Stimulated activated CD4-positive, alpha-beta T cell treated with anti-CD3 and anti-CD28 coated beads, Interleukin-1b, Interleukin-23, amount 100 ng/mL, for 4 hours (primary cell): ENCODE measurements at places on chromosomes 13 and 19.

DNA sequence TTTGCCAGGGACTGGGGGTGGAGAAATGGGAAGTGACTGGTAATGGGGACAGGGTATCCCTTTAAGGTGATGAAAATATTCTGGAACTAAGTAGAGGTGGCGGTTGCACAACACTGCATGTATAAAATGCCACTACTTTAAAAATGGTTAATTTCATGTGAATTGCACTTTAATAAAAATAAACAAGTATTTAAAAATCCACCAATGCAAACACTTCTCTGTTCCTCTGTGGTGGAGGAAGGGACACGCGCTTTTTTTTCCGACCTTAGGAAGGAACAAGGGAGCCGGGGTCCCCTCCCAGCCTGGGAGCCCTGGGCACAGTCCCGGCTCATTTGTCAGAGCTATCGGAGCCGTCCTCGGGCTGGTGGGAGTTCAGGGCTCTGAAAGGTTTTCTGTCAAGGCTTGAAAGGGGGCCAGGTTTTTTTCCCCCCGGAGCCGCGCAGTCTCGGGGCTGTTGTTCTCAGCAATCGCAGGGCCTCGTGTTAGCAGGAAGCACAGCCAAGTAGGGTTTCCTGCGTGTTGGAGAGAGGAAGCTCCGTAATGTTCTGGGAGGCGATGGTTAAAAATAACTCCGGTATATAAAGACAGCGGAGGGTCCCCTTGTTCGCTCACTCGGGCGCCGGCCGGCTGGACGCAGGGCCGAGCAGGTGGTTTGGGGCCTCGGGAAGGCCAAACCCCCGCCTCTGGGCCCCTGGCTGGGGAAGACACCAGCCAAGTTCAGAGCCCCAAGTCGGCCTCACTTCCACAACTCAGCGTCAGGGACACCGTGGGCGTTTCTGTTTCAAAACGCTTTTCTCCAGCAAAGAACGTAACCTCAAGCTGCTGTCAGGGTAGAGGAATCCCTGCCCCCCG lies 41.2 kb upstream of the KLF2 start:
- DNase-seq: peak; percentile 50

DNA sequence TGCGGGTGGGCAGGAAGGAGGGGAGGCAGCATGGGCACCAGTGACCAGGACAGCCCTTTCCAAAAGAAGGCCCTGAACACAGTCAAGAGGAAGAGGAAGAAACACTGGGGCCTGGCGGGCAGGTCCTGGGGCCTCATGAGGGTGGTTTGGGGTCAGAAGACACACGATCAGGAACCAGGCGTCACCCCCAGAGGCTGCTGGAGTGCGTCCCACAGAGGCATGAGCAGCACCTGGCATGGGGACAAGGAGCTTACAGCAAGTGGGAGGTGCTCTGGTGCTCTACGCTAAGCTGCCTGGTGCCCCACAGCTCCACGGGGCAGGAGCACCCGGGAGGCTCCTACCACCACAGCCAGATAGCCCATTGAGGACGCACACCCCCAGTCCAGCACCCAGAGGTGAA lies 20.0 kb downstream of the ELL start:
- no peak for DNase-seq

DNA sequence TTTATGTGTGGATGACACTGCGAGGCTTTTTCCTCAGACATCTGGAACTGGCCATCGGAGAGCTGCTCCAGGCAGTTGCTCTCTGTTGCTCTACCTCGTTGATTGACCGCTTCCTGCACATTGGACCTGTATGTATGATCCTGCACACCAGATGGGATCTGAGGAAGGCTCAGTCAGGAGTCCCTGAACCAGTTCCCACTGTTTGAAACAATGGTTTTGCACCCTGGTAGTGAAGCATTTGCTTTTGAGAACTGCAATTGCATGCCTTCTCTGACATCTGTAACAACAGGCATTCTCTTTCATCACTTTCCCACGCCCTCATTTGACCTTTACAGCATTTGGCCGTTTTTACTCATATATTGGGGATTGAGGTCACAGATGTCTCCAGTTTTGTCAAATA lies 61.1 kb upstream of the NPAS1 start:
- no peak for DNase-seq

DNA sequence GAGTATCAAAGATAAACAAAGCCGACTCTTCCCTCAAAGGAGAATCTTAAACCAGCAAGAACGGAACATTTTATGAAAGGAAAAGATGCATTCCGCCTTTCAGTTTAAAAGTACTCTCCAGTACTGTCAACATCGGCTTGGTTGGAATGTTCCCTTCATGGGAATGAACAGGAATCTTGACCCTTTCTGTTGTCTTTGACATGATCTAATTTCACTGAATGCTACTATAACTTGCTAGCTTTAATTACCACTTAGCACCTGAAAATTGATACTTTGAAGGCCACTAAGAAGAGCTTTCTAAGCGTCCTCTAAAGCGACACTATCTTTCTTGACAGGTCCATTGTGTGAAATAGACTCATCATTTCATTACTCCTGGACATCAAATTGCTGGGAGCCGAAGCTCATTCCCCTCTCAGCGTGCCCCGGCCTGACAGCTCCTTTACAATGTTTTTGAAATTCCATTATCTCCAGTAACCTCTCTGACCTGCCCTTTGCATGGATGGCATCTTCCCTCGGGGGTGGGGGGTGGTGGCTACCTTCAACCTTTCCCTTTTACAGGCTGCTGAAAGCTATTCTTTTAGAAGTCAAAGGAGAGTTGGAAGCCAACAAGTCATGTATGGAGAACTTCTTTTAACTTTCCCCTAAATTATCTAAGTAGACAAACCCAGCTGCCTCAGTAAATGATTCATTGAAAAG lies 67.9 kb downstream of the EFNB2 start:
- no peak for DNase-seq

DNA sequence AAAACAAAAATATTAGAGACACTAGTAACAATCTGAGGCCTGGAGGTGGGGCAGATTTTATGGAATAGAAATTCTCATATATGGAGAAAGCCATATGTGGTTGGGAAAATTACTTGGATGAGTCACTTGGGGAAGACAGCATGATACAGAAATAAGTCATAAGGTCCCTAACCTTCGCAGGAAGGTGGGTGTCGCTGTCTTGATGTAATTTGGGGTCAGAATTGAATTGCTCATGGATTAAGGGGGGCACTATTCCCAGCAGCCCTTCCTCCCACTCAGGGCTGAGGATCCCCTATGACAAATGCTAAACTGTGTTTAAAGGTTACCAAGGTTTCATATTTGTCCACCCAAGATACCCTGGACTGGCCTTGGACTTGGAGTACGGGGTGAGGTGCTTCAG lies 5.0 kb downstream of the RDH8 start:
- no peak for DNase-seq

DNA sequence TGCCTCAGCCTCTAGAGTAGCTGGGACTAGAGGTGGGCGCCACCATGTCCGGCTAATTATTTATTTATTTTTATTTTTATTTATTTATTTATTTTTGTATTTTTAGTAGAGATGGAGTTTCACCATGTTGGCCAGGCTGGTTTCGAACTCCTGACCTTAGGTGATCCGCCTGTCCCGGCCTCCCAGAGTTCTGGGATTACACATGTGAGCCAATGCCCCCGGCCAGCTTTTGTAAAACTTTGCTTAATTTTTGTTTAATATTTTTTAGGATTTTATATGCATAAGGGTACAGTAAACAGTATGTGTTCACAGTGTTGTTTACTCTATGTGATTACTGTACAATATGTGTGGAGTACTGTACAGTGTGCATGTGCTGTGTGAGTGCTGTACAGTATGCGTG lies 98.7 kb downstream of the ZMYM2 start:
- no peak for DNase-seq

DNA sequence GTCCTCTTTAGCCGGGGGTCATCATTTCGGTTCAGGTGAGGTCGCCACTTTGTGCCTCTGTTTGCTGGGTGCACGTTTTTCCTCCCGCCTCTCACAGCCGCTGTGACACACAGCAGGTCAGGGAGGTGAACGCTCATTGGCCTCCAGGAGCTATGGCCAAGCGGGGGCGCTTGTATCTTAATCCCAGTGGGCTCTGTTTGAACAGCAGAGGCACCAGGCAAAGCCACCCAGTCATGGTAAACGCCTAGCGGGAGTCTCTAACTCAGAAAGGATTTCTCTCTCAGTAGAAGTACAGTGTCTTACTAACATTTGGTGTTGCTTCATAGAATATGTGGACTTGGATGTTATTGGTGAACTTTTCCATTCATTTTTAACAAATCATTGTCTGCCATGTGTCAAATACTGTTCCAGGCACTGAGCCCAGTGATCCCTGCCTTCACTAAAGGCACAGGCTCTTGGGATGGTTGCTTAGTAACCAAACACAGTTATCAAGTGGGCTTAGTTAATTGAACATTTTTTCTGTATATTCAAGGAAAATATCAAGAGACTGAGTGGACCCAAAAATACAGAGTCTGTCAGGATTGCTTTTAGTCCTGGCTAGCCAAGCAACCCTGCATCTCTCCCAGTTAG lies 186.7 kb downstream of the STK24 start:
- DNase-seq: no peak

GRCh38 chr13:26759249-26759906 lies 1.2 kb downstream of the GPR12 start:
- DNase-seq: no peak

DNA sequence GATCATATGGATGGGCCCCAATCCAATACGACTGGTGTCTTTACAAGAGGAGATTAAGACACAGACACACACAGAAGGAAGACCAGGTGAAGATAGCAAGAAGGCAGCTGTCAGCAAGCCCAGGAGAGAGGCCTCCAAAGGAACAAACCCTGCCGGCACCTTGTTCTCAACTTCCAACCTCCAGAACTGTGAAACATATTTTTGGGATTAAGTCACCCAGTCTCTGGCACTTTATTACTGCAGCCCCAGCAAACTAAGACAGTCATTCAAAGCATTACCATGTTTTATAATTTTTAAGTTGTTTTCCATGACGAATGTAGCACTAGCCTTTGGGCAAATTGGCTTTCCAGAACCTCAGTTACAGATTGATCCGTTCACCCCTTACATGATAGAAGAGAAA lies 11.3 kb downstream of the STARD13 start:
- no peak for DNase-seq

GRCh38 chr13:27279506-27279905 lies 8.9 kb downstream of the RASL11A start:
- no peak for DNase-seq

DNA sequence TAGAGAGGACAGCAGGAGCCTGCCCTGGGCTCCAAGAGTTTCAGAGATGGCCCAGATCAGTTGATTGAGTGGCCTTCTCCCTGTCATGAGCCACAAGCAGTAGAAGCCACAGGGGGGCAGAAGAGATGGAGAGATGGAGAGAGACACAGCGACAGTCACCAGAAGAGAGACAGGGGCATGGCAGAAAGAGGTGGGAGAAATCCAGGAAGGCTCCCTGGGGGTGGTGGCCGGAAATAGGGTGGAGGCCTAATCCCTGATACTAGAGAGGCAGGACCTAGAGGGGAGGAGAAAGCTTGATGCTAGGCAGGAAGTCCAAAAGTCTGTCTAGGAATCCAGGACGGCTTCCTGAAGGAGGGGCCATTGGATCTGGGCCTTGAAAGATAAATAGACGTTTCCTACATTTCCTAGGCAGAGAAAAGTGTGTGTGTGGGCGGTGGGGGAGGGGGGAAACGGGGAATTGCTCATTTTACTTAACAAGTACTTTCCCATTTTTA lies 9.6 kb upstream of the TPM4 start:
- no peak for DNase-seq

- no peak for DNase-seq
Measured at GRCh38 chr19:14796021-14796420, 17.7 kb upstream of the ADGRE2 start.

DNA sequence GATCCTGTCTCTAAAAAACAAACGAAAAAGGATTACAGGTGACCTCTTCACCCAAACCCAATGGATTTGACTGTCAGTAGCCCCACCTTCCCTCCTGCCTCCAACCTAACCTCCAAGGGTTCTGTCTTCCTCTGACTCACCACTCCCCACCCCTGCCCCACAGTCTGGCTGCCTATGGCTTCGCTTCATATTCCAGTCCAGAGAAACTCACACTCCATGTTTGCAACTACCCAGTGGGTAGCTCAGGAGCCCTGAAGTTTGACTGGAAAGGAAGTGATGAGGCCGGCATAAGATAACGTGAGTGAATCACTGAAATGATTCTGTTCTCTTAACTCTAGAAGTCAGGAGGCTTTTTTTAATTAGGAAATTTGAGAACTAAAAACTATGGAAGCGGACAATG lies 303.9 kb downstream of the FOXO1 start:
- DNase-seq: no peak

DNA sequence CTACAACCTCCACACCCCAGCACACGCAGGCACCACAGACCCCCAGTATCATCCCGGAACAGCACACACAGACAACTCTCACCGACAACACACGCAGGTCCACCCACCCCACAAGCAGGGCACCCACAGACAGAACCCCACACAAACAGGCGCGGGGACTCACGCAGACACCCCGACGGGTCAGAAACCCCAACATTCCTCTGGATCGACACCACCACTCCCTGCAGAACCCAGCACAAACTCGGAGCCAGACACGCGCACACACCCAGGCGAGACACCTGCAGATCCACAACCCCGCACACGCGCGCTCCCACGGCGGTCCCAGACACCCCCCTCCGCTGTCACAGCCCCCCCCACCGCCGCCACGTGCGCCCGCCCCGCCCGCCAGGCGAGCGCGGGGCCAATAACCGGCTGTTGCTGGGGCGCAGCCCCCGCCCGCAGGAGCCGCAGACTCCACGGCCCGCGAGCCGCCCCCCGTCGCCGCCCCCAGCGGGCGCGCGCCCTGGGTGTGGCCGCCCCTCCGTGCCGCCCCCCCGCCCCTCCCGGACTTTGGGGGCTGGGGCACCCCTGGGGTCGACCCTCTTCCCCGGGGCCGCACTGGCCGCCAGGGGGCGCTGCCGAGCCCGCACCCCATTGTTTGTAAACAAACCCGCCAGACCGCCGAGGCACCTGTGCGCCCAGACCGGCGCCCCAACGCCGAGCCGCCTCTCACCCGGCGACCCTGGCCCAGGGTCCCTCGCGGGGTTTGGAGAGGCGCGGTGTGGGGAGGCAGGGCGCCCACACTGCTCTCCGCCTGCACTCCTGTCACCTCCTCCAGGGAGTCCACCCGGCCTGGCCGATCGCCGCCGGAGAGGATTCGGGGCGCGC lies 712 bp downstream of the BBC3 start:
- peak; percentile 73 for DNase-seq

GRCh38 chr13:74270018-74270417 lies 135.8 kb upstream of the KLF12 start:
- DNase-seq: no peak

GRCh38 chr19:54159352-54160181 lies at the start of gene LENG1:
Gene LENG1 (minus strand): TSS chr19:54159721. CDS start chr19:54159695, 26 bp downstream.
- peak; percentile 85 for DNase-seq

GRCh38 chr13:61408571-61408970 lies 7.1 kb downstream of the PCDH20 start:
- no peak for DNase-seq
